Left cardiac atrium (tissue), 4 donors: ENCODE measurements at places on chromosomes 7 and 10.
A peak's percentile ranks its signal among the peaks of the same experiment; 100 is the strongest.

DNA sequence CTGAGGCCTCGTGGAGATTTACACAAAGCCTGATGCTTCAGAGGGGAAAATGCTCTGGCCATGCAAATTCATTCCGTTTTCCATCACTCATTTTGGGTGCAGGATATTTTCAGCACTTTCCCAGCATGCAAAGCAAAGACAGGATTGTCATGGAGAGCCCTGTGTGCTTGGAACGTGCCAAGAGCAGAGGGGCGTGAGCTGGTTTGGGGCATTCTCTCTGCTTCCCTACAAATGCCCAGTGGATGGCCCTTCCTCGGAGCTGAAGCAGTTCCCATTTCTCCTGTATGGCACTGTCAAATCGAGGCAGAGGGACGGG lies 164.1 kb downstream of the PRKAG2 start:
- no peak for DNase-seq

DNA sequence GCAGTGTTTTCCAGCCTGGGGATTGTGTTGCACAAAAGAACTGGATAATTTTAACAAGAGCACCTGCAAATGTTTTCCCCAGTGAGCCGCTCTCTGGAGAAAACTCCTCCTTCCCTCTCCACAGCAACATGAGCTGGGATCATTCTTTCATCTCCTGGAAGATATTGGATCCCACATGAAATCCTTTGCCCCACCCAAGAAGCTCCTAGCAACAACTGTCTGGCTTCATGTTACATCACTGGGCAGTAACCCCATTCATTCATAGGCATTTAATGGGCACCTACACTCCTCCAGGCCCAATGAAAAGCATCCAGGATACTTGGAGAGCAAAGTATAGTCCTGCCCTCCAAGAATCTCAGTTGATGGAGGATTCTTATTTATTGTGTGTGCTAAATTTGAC lies 27.2 kb downstream of the LSM5 start:
- DNase-seq, result no peak

DNA sequence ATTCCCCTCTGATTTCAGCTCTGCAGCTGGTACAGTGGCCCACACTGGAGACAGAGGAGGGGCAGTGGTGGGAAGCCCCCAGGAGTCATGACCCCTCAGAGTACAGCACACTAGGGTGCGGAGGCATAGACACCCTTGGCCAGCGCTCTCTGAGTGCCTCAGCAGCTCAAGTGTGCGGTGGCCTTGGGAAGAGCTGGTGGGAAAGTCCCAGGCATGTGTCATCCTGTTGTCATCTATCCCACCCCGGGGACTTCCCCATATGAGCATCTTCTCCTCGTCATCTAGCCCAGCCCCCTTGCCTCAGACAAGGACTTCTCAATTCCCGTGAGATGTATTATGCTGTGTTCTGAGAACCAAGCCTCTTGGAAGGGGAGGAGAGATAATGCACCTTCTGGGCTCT lies 15.6 kb upstream of the PPIF start:
- DNase-seq, result peak; percentile 40

- DNase-seq, result peak; percentile 35
These were observed 733 bp downstream of the HIBADH start for GRCh38 chr7:27661811-27662489.

DNA sequence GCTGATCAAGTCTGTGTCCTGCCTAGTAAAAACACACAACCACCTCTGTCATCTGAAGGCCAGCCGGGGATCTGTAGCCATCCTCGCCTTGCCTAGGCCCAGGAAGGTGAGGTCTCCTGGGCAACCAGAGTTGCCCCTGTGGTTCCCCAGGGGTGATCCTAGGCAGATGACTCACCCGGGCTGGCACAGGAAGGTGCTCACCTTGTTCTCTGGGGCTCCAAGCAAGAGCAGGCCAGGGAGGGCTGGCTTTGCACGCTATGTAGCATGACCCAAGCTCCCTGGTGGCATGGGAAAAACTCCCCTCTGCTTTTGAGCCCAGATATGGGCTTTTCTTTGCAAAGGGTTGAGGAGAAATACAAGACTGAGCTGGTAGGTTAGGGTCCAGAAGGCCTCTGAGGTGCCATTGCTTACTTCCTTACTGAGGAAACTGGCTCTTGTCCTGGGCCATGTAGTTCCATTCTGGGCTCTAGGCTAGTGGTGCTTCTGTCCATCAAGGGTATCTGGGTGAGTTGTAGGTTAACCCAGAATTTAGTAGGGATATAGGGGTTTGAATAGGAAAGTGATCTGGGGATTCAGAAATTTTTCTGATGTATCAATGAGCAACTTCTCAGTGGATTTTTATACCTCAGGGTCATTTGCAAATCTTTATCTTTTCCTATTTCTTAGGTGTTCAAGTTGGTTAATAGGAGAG lies 112.0 kb downstream of the NT5C2 start:
- no peak for DNase-seq

DNA sequence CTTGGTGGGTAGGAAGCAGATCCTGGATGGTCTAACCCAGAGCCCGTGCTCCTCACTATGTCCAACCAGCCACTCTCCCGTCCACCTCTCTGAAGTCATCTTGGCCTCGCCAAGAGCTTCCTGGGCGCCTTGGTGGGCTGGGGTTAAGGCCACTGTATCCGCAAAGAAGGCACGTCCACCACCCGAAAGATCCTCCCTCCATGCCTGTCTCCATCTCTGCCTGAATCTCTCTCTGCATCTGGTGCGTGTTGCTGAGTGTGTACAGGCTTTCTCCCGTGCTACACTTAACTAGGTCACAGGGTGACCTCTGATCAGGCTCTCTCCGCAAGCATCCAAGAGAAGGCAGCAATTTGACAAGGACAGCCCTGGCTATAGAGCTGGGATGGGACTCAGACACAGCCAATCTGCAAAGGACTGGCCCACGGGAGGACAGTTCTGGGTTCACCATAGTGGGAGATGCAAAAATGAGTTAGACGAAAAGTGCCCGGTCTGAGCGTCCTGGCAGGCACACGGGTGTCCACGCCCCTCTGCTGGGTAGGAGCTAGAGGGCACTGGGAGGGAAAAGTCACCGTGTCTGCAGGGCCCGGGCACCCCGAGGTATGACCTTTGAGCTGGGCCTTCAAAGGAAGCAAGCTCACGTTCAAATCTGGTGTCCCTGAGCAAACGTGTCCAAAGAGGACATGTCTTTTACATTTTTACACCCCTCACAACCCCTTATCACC lies 9.4 kb upstream of the RFC2 start:
- no peak for DNase-seq

- no peak for DNase-seq
These were observed 480.9 kb downstream of the ETV1 start for GRCh38 chr7:13508586-13508985.
